Mucosa of descending colon (tissue), 3 donors: ENCODE measurements at places on chromosomes 16 and 17.

- DNase-seq = no peak
Measured at GRCh38 chr17:10724546-10725195, 5.2 kb downstream of the TMEM220 start.

GRCh38 chr17:42270596-42270995 is 5.6 kb downstream of the STAT5B start:
- no peak for DNase-seq

- DNase-seq = no peak
Measured at GRCh38 chr17:83030432-83030831, 49.0 kb upstream of the METRNL start.

DNA sequence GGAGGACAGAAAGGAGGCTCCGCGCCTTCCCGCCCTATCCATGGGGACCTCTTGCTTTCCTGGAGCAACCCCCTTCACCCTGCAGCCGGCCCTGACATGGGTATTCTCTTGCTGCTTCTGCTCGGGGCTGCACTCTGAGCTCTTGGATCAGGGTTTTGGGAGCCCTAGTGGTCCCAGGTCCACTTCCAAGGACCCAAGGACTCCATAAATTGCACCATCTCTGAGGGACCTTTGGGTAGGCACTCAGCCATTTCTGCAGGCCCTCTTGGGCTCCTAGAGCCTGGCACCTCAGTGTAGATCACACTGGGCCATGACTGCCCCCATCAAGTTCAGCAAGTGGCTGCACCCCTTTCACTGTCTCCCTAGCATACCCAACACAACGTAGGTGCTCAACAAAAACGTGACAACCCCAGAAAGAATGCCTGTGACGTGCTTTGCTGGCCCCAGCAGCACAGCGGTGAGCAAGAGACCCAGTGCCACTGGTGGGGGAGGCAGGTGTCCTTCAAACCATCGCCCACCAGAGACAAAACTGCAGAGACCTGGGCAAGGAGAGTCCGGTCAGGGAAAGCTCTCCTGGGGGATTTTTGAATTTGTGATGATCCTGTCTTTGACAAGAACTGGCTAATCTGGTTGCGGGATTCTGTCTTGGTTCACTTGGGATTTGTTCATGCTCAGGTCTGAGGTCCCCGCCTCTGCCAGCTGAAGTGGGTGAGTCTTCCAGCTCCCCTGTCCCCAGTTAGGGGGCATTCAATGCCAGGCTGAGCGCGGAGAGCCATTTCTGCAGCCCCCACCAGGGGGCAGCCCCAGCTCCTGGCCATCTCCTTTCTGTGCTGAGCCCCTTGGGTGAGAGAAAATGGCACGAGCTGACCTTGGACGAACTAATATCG is 2.5 kb upstream of the RAB11FIP4 start:
- no peak for DNase-seq

DNA sequence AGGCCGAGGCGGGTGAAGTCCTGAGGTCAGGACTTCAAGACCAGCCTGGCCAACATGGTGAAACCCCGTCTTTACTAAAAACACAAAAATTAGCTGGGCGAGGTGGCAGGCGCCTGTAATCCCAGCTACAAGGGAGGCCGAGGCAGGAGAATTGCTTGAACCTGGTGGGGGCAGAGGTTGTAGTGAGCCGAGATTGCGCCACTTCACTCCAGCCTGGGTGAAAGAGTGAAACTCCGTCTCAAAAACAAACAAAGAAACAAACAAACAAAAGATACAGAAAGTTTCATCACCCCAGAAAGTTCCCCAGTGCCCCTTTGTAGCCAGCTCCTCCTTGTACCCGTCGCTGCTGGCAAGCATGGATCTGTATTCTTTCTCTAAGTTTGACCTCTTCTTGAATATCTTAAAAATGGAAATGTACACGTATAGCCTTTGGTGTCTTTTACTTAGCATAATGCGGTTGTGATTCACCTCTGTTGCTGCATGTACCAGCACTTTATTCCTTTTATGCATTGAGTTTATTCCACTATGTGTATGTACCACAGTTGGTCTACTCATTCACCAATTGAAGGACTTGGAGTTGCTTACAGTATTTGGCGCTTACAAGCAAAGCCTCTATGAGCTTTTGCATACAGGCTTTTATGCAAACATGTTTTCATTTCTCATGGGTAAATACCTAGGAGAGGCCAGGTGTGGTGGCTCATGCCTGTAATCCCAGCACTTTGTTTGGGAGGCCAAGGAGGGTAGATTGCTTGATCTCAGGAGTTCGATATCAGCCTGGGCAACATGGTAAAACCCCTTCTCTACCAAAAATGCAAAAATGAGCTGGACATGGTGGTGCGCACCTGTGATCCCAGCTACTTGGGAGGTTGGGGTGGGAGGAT is 87.5 kb upstream of the CLEC18A start:
- DNase-seq = no peak

- DNase-seq = peak; percentile 19
Measured at GRCh38 chr16:8855972-8856371, 12.8 kb downstream of the CARHSP1 start.

- peak; percentile 53 for DNase-seq
Measured at GRCh38 chr17:76370261-76370993, 14.0 kb upstream of the SPHK1 start.

GRCh38 chr17:71252436-71252835 is 868.4 kb upstream of the SOX9 start:
- no peak for DNase-seq

GRCh38 chr16:54233615-54234014 is 53.0 kb downstream of the IRX3 start:
- DNase-seq = no peak

- peak; percentile 43 for DNase-seq
Measured at GRCh38 chr16:27449434-27450195, 47.6 kb downstream of the IL21R start.

- peak; percentile 5 for DNase-seq
Measured at GRCh38 chr16:16797239-16797638, 418.3 kb downstream of the NPIPA7 start.

DNA sequence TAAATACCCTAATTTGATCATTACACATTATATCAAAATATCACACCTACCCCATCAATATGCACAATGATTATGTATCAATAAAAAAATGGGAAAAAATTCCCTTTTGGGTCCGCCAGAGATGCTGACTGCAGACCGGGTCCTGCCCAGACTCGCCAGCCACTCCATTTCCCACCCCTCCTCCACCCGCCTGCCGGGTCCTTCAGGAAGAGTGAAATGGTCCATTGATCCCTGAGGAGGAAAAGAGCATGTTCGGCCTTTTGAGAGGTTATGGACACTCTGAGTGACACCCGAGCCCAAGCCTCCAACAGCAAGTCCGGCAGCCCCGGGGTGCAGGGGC is 123.9 kb upstream of the ZFHX3 start:
- DNase-seq = no peak

DNA sequence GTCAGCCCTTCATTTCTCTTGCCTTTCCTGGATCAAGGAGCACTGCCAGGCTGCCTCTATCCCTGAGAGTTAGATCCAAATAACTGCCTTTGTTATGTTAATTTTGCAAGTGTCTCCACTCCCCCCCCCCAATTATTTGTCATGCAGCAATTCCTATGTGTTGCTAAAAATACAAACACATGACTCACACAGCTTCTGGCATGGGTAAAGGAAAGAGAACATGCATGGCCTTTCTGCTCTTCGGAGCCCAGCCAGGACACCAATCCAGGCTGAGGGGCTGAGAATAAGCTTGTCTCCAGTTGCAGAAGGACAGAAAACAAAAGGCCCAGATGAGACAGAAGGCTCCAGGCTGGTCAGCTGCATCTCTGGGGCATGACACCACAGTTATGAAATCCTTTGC is 148.0 kb upstream of the TNRC6C start:
- no peak for DNase-seq
